ENCODE measurements at places on chromosomes 1 and 21. TPM values are rescaled to one million over a fixed set of nuclear protein-coding genes. Genes with fewer than 3 reads are reported as not detected.

DNA sequence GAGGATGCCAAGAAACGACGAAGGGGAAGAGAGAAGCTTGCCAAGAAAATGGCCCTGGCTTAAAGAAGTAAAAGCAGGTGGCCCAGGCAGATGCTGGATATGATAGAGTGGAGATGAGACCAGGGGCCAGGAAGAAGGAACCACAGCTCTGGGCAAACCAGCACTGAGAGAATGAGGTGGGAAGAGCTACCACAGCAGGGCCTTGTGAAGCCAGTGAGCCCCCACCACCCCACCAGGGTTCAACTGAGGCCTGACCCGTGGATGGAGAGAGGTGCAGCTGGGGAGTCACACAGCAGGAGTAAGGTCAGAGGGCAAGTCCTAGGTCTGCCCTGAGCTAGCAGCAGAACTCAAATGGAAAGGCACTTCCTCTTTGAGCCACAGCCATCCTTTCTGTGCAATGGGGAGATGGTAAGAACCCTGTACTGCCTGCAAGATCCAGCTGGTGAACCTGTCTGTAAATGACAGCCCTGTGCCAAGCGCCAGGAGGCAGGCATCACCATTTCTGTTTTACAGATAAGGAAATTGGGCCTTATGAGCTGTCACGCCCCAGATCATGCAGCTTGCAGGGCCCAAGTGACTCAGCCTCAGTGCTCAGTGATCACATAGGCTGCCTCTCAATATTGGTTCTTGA lies 8.5 kb downstream of the SH3BGRL3 start:
- peak; percentile 71 for DNase-seq

DNA sequence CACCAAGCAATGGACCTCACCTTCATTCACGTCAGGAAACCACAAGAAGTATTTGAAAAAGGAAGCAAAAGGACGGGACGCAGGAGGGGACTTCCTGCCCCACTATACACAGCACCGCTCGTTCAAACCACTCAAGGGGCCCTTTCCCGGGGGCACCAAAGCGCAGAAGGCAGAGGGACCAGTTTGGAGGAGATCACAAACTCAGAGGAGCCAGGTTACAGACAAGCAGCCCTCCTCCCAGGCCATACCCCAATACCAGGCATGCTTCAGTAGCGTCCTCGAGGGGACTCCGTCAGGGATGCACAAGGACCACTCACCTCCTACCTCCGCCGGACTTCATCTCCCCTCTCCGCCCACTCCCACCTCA lies 685 bp downstream of the CRTC2 start:
- peak; percentile 44 for DNase-seq

GRCh38 chr1:3611170-3612019 lies at the start of gene MEGF6:
MEGF6 (minus strand) TSS chr1:3611508; CDS start chr1:3611268, 240 bp downstream.
- DNase-seq, result peak; percentile 71

GRCh38 chr1:1287288-1288110 lies 7.3 kb downstream of the SCNN1D start:
- DNase-seq, result no peak

GRCh38 chr1:93015590-93015989 lies 54.3 kb upstream of the DIPK1A start:
- DNase-seq, result no peak

DNA sequence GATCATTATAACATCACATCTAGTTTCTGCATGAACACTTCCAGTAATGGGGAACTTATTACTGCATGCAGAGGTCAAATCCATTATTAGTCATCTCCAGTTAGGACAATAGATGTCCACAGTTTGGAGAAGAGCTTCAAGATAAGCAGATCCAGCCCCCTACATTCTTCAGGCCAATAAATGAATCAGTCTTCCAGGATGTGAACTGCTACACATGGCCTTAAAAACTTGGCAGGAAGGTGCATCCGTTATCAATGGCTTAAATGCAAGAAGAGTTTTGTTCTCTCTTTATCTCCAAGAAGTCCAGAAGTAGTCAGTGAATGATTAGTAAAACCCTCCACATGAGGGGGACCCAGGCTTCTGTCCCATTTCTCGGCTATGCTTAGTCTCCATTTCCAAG lies 70.8 kb downstream of the DMRTA2 start:
- DNase-seq, result no peak

- no peak for DNase-seq
Measured at GRCh38 chr1:8213676-8214075, 104.2 kb upstream of the SLC45A1 start.

DNA sequence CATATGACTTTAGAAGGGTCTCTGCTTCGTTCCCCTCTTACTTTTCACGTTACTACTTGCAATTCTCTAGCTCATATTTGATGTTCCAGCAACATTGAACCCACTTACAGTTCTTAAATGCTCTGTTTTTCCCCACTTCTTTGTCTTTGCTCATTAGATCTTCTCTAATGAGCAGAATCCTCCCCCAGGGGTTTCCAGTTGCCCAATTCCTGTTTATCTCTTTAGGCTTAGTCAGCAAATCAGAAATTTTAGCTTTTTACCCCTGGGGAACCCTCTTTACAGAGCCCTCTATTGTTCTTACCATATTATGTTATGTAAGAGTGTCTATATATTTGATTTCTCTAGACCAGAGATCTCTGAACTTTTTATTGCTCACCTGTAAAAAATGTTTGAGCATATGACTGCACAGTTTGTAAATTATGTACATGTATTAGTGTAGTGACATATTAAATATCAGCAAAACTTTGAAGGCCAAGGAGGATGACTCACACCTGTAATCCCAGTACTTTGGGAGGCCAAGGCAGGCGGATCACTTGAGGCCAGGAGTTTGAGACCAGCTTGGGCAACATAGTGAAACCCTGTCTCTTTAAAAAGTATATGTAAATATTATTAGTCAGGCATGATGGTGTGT lies 71.4 kb downstream of the FNBP1L start:
- no peak for DNase-seq

DNA sequence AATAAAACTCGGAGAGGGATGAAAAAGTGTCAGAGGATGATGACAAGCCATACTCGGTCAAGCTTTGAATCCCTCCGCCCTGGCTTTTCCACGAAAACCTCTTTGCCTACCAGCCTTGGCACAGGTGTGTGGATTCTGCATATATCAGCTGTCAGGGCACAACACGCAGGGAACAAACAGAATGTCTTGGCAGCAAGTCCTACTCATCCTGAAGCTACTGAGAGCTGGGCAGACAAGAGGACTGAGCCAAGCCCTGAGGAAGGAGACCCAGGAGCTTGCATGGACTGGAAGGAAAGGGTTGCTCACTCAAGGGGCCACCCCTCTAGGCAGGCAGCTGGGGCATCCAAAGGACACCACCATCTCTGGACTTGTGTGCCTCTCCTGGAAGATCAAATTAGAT lies 132.4 kb downstream of the HMGB4 start:
- DNase-seq, result no peak

GRCh38 chr1:59391212-59392179 lies 94.6 kb downstream of the FGGY start:
- no peak for DNase-seq

- DNase-seq, result no peak
Measured at GRCh38 chr1:233665575-233666270, 51.8 kb downstream of the KCNK1 start.

DNA sequence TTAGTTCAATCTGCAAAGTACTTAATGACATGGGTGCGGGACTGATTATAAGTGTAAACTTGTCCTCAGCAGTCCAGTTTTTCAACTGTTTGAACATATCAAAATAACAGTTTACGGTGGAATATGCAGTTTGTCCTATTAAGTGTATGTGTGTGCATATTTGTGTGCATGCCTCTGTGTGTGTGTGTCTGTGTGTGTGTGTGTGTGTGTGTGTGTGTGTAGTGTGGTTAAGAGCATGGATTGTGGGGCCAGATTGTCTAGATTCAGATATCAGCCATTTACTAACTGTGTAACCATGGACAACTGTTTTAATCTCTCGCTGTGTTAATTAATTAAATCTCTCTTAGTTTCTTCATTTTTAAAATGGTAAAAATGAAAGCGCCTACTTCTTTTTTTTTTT lies 39.0 kb downstream of the NEXN start:
- DNase-seq, result no peak

DNA sequence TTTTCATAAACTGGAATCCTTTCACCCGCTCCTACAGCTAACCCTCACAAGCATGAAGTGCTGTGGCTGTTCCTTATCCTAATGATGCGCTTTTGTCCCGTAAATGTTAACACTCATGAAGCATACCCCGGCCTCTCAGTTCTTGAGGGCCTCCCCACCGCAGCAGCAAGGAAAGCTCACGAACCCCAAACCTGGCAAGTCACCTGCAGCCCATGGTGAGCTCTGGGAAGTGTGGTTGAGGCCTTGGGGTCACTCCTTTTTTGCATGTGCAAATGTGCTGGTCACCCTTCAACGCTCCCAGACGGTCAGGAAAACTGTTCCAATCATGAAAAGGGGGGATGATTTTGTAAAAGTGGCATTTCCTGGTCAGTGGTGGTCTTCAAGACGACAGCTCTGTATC lies 124.6 kb downstream of the PRDM2 start:
- no peak for DNase-seq

DNA sequence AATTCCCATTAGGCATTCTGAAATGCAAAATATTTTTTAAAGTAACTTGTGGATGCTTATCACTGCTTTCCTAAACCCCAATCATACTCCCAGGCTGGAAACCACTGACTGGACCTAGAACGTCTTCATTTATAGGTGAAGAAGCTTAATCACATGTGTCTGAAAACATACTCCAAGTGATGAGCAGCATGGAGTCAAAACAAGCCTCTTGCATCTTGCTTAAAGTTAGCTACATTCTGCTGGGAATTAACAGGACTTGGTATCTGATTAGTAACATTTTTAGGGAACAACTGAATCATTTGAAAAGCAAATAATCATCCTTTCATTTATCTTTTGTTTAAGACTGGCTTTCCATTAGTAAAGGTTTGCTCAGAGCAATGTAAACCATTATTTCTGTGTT lies 105.7 kb downstream of the AK5 start:
- no peak for DNase-seq

- DNase-seq, result no peak
Measured at GRCh38 chr1:85224295-85224694, 23.5 kb upstream of the SYDE2 start.

GRCh38 chr1:45679123-45679522 lies 7.2 kb downstream of the GPBP1L1 start:
- no peak for DNase-seq

DNA sequence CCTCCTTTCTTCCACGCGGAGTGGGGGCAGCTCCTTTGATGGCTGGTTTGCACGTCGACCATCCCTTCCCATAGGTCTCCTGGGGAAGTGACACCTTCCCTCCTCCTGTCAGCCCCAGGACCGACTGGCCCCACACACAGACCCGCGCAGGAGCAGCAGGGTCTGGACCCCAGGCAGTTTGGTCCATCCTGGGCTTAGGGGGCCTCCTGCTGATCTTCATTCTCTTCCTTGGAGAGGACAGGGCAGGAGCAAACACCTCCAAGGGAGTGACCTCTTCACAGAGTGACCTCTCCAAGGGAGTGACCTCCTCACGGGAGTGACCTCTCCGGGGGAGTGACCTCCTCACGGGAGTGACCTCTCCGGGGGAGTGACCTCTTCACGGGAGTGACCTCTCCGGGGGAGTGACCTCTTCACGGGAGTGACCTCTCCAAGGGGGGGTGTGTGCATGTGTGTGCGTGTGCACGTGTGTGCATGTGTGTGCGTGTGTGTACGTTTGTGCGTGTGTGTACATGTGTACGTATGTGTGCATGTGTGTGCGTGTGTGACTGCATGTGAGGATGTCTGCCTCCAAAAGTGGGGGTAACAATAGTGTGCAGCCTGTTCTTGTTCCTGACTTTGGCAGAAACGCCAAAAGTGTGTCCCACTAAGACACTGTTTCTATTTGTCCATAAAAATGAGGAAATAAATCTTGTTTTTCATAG lies 29.8 kb downstream of the COL6A1 start:
- DNase-seq, result no peak

DNA sequence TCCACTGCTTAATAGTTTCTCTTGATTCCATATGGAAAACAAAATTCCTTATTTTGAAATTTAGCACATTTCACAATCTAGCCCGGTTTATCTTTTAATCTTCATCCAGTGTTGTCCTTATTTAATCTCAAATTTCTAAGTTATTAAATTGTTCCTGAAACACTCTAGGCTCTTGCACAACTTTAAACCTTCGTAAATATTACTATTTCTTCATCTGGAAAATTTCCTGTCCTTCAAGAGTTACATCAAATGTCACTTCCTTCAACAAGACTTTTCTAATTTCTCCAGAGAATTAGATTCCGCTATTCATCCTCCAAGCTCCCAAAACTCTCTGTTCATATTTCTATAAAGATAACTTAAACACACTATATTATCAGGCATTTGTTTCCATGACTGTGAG lies 6.5 kb downstream of the FMO5 start:
- no peak for DNase-seq

DNA sequence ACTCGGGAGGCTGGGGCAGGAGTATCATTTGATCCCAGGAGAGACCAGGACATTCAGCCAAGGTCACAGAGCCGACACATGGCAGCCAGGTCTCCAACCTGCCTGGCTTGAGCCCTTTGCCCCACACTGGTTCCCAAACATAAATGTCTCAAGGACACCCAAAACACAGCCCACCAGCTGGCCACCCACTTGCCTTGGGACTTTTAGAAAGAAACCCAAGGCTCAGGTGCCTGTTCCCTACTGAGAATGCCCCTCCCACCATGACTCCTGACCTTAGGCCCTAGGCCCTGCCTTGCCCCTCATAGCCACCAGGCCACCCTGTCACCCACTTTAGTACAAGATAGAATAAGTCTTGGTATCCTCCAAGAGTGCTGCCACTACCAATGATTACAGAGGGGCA lies 41.9 kb upstream of the LRP8 start:
- no peak for DNase-seq

DNA sequence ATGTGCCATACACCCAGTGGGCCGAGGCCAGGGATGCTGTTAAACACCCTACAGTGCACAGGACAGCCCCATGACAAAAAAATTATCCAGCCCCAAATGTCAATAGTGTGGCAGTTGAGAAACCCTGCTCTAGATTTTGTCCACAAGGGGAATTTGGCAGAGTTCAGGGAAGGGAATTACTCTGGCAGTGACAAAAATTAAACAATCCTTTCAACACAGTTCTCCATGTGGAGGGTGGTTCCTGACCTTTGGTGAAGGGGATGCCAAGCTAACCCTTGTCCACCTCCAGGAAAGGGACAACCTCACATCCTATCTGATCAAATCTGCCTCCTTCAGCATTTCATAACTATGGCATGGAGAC lies 28.4 kb upstream of the CD84 start:
- no peak for DNase-seq

- DNase-seq, result no peak
Measured at GRCh38 chr1:206495493-206496046, 11.8 kb upstream of the RASSF5 start.

- no peak for DNase-seq
Measured at GRCh38 chr1:202176949-202177927, 16.4 kb upstream of the LGR6 start.

The TRAF5 gene
- total RNA-seq, result 19.4 TPM

The C1QA gene
- 30.1 TPM for total RNA-seq

The PADI2 gene
- 163 TPM for total RNA-seq

The DCST1 gene
- not detected for total RNA-seq

The APH1A gene
- 212 TPM for total RNA-seq

The KCNE1 gene
- 1.4 TPM for total RNA-seq

The TRIM46 gene
- 0.76 TPM for total RNA-seq

The GPR3 gene
- not detected for total RNA-seq

The KRTAP24-1 gene
- not detected for total RNA-seq

Data from mucosa of descending colon (tissue), 3 donors.